ENCODE measurements at places on chromosomes 4 and X.
A peak's percentile ranks its signal among the peaks of the same experiment; 100 is the strongest.

- no peak for DNase-seq
Measured at GRCh38 chrX:39175418-39176057, 374.3 kb downstream of the MID1IP1 start.

DNA sequence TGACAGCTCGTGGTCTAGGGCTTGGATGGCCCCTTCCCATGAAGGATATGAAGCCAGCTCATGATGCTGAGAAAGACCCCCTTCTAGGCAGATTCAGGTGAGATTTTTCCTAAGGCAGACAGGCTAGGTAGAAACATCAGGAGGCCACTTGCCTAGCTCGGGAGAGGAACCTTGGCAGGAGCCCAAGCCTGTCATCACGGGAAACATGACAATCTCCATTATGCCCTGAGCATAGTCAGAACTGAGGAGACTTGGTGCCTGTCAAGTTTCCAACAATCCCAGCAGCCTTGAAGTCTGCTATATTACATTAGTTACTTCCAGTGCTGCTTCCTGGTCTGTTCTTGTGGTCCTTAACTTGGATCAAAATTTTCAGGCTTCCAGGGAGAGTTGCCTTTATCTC, 18.7 kb upstream of the WDR1 start:
- DNase-seq = no peak

- DNase-seq = no peak
Measured at GRCh38 chr4:82469791-82470345, 39.5 kb downstream of the ENOPH1 start.

DNA sequence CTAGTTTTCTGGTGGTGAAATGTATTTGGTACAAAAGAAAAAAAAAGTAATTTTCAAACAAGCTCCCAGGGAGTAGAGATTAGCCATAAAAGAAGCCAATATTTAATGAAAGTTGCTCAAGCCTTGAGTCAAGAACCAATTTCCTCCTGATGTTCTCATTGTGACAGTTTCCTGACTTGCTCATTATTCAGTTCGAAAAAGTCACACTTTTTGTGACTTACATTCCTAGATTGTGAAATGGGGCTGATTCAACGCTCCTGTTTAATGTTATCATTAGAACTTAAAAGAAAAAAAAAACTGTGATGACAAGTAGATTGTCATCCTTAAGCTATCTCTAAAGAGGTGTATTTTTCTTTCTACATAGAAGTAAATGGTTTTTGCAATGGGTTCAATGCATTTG, 122.6 kb upstream of the BMPR1B start:
- no peak for DNase-seq

DNA sequence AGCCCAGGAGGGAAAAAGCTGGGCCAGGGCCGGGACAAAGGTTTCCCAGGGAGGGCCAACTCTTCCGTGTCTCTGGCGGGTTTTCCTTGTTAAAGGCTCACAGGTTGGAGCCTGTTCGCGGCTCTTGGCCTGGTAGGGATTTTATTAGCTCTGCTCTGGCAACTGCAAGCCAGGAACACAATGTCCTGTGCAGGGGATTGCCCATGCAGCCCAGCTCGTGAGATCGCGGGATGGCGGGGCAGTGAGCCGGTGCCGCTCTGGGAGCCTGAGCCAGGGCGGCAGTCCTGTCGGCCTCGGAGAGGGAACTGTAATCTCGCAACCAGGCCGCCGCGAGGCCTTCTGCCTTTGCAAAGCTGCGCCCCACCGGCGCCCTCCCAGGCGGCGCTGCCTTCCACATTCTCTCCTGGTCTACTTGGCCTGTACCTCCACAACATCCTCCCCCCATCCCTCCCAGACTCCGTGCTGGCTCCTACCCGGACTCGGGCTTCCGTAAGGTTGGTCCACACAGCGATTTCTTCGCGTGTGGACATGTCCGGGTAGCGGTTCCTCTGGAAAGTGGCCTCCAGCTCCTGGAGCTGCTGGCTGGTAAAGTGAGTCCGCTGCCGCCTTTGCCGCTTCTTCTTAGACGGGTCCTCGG, 2.1 kb downstream of the PITX2 start:
- peak; percentile 50 for DNase-seq

DNA sequence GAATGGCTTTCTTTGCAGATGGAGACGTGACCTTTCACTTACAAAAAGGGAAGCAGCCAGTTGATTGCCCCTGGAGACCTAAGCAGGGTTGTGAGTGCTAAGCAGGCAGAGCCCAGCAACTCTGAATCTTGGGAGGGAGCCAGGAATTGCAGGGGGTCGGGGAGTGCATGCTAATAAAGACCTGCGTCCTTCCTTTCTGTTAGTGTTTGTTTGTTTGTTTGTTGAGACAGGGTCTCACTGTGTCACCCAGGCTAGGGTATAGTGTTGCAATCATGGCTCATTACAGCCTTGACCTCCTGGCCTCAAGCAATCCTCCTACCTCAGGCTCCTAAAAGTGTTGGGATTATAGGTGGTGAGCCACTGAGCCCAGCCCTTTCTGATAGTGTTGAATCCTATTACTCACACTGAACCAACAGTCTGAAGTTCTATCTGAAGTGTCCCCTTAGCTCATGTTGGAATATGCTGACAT, 137.4 kb downstream of the CEP135 start:
- no peak for DNase-seq

- DNase-seq = peak; percentile 78
Measured at GRCh38 chr4:77095101-77095821, 19.5 kb upstream of the CCNI start.

GRCh38 chr4:60808726-60809485, 391.2 kb upstream of the ADGRL3 start:
- DNase-seq = no peak

DNA sequence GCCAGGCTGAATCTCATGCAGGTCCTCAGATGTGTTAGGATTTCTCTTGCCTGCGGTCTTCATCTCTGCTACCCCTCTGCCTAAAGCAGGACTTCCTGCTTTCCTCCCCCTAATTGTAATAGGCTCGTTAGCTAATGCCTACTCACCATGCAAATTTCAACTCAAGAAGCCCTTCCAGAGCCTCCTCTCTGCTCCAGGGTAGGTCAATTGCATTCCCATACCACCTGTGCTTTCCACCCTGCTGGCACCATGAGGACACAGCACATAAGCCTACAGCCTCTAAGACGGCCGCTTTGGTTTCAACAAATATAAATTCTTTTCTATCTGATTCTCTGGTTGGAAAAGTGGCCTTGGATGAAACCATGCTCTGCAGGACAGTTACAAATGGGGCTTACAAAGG, 93.9 kb downstream of the QDPR start:
- no peak for DNase-seq

- no peak for DNase-seq
Measured at GRCh38 chr4:54700986-54701385, 43.2 kb downstream of the KIT start.

GRCh38 chr4:1559896-1560650, 124.0 kb downstream of the FAM53A start:
- DNase-seq = no peak

DNA sequence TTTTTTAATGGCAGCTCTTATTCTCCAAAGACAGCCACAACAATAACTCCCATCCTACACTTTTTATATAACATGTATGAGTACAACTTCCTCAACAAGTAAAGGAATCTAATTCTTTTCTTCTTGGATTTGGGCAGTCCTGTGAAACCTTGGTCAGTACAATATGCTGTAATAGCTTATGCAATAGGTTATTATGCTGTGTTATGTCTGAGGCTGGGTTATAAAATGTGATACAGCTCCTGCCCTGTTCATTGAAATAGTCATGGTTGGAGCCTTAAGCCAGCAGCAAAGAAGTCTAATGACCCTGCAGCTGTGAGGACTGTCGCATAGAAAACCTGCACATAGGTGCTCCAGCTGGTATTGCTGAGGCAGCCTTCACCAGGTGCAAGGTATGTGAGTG, 215.8 kb upstream of the RASGEF1B start:
- no peak for DNase-seq

DNA sequence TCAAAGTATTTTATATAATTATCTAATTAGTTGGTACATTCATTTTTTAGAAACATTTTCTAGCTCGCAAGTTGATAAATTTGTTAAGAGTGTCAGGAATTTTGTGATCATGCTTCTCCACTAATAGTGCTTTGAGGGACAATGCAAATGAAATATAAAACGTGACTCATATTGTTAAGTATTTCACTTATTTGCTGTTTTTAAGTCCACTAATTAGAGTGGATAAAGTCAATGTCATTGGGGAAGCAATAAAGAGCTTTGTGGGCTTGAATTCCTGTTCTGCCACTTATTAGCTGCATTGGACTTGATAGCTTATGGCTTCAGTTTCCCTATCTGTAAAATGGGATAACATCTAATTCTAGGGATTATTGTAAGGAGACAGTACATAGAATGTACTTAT, 26.5 kb upstream of the ANAPC4 start:
- no peak for DNase-seq

GRCh38 chrX:79400623-79401022, 33.5 kb upstream of the ITM2A start:
- DNase-seq = no peak

DNA sequence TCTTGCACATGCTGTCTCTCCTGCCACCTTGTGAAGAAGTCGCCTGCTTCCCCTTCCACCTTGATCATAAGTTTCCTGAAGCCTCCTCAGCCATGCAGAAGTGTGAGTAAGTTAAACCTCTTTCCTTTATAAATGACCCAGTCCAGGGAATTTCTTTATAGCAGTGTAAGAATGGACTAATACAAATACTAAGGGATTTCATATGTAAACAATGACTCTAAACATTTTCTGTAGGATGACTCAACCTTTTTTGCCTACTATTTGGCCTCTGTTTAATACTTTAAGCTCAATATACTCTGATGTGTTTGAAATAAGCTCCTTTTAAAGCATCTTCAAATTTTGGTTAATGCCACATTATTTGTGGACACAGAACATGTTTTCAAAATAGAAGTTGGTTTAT, 813.5 kb upstream of the SLIT2 start:
- no peak for DNase-seq

DNA sequence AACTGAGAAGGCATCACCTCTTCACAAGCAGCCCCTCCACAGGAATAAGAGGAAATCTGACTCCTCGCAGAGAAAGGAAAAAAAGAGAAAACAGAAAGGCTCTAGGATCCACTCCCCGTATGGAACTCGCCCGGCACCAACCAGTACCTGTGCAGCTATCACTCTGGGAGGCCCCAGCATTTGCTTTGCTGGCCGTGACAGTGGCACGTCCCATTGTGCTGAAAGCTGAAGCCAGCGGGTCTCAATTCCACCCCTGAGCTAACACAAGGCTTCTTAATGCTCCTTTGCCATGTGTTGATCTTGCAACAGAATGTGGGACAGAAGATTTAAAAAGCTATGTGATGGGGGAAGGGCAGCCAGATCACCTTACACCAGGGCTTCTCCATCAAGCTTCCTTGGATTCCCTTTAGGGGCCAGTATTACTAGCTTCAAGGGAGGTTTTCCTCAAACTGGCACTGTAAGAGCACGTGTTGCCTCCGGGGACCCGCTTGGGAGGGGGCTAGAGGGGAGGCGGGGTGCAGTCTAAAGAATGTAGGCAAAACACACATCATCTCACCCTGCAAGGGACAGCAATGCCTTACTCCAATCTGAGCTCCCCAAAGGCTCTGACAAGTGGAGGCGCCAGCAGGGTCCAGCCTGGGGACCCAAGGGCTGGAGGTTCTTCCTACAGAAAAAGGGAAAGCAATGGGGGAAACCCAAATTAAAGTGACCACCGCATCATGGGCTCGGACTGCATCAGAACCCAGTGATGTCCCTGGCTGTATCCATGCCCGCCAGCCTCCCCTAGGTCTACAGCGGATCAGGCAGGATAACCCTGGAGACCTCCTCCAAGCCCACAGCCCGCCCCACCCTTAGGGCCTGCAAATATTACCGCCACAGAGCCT, 1.2 kb downstream of the USP46 start:
- DNase-seq = no peak

DNA sequence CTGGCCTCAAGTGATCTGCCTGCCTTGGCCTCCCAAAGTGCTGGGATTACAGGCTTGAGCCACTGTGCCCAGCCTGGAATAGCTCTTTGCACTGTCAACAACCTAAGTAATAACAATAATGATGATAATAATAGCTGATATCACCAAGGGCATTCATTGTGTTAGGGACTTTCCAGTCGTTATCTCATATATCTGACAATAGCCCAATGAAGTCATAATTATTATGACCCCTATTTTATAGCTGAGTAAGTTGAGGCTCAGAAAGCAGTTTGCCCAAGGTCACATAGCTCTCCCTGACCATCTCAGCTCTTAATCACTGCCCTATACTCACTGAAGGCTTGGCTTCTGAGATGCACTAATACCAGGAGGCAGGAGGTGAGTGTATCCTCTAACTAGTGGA, 18.7 kb upstream of the MAP7D3 start:
- no peak for DNase-seq

GRCh38 chr4:125948021-125948420, 633.3 kb downstream of the FAT4 start:
- no peak for DNase-seq

DNA sequence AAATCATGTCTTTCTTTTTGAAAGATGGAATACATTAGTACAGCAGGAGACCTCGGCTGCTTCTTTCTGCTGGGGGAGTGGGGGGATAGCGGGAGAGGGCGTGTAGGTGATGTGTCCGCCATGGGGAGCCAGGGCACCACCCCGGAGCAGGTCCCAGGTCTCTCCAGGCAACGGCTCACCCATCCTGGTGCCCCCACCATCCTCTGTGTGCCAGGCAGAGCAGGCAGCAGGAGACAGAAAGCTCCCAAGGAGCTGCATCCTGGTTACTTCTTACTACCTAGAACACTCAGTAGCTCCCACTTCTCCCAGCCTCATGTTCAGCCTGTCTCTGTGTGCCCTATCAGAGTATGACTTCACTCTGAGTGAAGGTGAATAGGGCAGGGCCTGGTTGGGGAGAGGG, 23.6 kb downstream of the TNIP2 start:
- DNase-seq = no peak

DNA sequence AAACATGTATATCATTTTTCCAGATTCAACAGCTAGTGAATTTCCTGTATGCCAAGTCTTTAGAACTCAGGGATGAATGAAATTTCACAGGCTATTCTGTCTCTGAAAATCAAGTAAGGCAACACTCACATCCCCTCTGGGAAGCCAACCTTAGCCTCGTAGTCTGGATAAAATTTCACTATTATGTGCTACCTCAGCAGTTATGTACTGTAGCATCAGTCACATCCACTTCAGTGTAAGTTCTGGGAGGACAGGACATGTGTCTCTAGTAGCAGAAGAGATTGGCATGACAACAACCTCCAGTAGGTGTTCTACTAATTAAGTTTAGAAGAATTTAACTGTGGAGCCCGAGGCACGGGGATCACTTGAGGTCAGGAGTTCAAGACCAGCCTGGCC, 42.4 kb upstream of the HS3ST1 start:
- no peak for DNase-seq

- DNase-seq = no peak
Measured at GRCh38 chr4:2402941-2403340, 15.5 kb downstream of the ZFYVE28 start.

DNA sequence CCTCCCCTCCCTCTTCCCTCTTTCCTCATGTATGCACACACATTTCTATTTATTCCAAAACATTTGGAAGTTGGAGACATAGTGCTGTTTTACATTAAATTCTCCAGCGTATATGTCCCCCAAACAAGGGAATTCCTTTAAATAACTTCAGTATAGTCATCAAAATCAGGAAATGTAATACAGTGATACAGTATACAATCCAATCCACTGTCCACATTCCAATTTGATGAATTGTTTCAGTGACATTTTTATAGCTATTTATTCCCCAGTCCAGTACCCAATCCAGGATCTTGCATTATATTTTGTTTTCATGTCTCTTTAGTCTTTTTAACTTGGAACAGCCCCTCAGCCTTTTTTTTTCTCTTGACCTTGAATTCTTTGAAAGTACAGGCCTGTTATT, 233.0 kb downstream of the DKK2 start:
- no peak for DNase-seq

GRCh38 chrX:155662282-155662681, 49.5 kb upstream of the TMLHE start:
- DNase-seq = no peak

GRCh38 chr4:112889619-112890527, 159.6 kb upstream of the ANK2 start:
- no peak for DNase-seq
